ENCODE measurements at places on chromosomes 1 and 21.

DNA sequence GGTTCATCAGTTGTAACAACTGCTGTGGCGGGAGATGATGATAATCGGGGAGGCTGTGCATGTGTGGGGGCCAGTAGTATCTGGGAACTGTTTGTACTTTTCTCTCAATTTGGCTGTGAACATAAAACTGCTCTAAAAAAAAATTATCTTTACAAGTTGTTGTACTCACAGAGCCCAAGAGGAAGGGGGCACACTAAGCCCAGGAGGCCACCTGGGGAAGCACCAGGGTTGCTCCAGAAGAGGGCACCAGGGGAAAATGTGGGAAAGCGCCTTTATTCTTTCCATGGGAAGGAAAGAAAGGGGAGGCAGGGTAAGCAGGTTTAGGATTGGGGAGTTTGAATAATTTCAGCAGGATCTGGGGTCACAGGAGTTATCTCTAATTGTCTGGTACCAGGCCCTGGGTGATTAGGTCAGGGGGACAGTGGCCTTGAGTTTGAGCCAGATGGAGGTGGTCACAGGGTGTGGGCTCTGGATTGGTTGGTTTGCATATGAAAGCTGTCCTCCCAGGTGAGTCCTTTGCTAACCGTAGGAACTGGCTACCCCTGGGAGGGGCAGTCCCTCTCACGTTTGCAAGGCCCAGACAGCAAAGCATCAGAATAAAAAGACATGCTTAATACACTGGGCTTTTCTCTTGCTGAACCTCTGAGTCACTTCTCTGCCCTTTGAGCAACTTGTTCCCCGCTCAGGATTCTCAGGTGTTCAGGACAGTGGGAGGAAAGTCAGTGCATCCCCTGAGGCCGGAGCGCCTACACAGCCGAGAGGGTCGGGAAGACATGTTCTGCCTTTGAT is 11.2 kb downstream of the MYOC start:
- DNase-seq, result no peak

DNA sequence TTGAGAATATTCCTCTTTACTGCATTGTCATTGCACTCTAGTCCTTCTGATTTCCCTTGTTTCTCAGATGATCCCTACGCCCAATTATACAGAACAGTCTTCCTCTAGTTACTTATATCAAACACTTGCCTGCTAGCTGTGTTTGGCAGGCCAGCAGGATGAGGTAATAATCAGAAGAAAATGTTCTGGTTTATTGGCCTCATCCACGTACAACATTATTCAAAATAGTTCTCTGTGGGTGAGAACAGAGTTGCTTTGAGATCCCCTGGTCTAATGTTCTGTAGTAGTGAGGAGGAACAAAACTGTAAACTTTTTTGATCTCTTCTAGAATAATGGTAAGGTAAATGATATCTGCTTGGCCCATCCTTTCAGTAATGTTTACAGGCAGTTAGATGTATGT is 22.3 kb upstream of the C1orf105 start:
- no peak for DNase-seq

- DNase-seq, result no peak
These were observed 34.1 kb upstream of the PKN2 start for GRCh38 chr1:88649932-88650331.

DNA sequence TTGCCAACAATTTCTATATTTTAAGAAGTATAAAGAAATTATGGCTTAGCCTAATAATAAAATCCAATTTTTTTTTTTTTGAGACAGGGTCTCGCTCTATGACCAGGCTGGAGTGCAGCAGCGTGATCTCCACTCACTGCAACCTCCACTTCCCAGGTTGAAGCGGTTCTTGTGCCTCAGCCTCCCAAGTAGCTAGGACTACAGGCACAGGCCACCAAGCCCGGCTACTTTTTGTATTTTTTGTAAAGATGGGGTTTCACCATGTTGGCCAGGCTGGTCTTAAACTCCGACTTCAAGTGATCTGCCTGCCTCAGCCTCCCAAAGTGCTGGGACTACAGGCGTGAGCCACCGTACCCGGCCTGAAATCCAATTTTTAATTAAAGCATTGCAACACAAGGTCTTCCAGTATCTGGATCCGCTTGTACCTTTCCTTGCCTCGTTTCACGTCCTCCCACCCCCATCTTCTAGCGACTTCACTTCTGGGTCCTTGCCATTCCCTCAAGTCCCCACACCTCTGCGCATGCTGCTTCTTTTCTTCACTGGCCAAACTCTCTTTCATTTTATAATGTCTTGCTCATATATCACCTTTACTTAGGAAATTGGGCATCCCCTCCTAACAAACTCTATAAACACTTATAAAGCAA is 2.3 kb downstream of the FUBP1 start:
- DNase-seq, result no peak

DNA sequence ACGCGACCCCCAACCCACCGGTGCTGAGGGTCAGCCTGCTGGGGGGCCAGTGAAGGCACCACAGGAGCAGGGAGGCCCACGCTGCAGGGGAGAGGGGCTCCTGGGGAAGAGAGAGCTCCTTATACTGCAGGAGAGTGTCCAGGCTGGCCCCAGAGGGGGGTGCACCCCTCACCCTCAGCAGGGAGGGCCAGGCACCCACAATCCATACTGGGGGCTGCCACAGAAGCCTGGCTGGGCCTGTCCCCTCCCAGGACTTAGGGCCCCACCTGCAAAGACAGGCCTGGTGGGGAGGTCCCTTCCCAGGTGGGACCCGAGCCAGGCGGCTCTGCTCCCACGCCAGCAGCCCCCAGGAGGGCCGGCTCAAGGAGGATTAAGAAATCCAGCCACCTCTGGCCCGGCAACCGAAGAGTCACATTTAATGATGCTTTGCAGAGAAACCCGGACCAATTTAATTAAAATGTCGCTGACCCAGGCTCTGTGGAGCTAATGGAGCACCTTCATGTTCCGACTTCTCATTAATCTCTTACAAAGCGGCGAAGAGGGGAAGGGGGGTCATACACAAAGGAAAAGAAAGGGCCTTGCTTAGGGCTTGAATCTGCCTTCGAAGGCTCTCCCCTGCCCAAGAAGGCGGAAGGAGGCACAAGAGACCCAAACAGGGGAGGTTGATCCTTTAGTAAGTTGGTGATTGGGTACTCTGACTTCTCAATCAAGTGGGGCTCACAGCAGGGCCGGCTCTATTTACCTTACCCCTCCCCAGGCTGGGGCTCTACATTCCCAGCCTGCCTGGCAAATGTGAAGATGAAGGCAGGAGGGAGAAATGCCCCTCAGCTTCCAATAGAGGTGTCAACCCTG is 25.0 kb downstream of the WNT9A start:
- no peak for DNase-seq

GRCh38 chr1:38101037-38101785 is 54.6 kb upstream of the POU3F1 start:
- DNase-seq, result no peak

DNA sequence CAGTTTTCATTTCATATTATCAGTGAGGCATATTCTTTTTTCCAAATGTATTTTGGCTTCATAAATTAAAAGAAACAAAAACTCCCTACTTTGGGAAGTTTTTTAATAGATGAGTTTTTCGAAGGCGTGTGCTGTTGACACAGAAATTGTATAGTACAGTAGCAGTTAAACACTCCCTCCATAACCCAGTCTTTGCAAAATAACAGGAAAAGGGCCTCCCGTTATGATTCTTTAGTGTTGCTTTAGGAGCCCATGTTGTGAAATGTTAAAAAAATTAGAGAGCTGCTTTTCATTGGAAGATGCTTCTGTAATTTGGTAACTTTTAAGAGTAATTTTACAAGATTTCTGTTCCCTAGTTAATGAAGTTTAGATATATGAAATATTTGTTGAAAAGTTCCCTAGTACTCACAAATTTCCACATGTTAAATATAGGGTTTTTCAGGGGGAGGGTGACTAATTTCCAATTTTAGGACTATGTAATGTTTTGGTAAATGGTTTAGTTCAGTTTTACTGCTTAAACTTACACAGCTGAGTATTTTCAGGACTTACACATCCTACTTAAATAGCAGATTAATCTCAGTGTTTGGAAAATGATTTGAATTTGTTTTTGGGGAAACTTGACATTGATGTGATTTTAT is 2.0 kb downstream of the CAMSAP2 start:
- no peak for DNase-seq
